Mesenteric fat pad (tissue), 1 donor: ENCODE measurements at places on chromosomes 2 and 18. TPM values are rescaled to one million over a fixed set of nuclear protein-coding genes. Genes with fewer than 3 reads are reported as not detected.

OSR1 gene
- 41.6 TPM for total RNA-seq

GRCh38 chr2:162182395-162182794 is 30.3 kb upstream of the GCG start:
- DNase-seq: no peak

DNA sequence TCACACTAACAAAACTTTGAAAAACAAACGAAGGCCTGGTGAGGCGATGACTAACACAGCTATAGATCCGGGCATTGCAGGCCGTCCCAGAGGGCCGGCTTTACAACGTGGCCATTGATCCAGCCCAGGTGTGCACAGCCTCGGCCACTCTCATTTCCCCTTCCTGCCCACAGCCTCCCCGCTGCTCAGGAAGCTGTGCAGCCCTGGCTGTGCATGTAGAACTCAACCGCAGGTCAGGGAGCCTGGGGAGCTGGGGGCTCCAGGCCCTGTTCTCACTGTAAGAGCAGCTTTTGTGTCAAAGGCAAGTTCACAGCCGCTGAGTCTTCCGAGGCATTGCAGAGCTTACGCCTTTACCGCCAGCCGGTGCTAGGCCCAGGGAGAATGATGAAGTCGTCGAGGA is 87.2 kb downstream of the LONRF2 start:
- DNase-seq: no peak

GRCh38 chr2:190599546-190600220 is 49.2 kb upstream of the NAB1 start:
- DNase-seq: no peak
